ENCODE measurements at places on chromosomes 2 and 18.

- DNase-seq, result no peak
These were observed 85.6 kb downstream of the DOCK10 start for GRCh38 chr2:224956706-224957105.

DNA sequence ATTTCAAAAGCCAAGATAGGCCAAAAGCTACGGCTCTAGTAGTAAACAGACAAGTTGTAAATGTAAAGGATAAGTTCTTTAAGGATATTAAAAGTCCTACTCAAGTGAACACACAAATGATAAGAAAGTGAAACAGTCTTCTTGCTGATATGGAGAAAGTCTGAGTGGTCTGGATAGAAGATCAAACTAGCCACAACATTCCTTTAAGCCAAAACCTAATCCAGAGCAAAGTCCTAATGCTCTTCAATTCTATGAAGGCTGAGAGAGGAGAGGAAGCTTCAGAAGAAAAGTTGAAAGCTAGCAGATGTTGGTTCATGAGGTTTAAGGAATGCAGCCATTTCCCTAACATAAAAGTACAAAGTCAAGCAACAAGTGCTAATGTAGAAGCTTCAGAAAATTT lies 111.7 kb upstream of the ZEB2 start:
- no peak for DNase-seq

DNA sequence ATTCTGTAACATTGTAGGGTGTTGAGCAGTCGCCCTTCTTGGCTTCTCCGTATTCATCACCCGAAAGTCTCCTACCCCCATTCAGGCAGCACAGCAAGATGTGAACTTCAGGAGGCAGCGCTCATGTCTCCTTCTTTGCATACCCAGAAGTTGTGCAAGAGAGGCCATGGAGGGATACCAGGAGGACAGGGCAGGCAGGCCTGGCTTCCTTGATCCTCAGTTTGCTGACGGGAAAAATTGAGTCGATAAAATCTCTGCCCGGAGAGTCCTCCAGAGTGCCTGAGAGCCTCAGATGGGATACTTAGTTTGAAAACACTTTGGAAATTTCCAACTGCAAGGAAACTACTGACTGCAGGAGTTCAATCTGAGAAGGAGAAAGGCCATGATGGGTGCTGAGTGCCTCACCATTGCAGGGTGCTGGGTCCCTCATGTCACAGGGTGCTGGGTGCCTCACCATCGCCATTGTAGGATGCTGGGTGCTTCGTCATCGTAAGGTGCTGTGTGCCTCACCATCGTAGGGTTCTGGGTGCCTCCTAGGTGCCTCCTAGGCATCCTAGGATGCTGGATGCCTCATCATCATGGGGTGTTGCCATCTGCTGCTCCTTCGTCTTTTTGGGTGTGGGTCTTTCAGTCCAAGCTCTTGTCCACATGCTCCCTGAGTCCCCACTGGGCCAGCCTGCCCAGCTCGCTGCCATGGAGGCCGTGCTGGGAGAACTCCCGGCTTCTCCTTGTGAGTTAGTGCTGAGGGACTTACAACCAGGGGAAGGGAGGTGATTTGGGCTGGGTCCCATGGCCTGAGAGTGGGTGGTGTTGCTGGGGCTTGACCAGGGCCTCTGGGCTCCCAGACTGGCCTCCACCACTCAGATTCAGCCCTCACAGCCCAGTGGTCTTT lies 162.4 kb downstream of the DDX1 start:
- no peak for DNase-seq

- no peak for DNase-seq
These were observed 76.9 kb downstream of the TTC21B start for GRCh38 chr2:165876712-165877111.

- no peak for DNase-seq
These were observed 123.6 kb downstream of the LRATD1 start for GRCh38 chr2:14756122-14756541.

DNA sequence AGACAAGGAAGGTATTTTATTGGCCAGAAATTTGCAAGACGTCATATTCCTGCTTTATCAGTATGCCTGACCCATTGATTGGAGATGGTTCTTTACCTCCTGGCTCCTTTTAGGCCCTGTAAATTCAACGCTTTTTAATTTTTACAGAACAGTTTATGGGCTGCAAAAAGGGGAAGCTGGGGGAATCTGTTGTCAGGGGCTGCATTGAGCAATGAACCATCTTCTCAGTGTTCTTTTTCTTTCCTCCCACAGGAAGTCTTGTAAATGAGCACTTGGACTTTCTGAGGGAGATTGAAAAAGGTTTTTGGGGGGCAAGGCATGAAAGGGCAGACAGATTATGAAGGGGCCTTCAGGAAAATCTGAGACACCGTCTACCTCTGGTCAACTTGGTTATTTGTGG lies 503.6 kb upstream of the TNP1 start:
- DNase-seq, result peak; percentile 2

- DNase-seq, result peak; percentile 23
These were observed 132.1 kb upstream of the DNMT3A start for GRCh38 chr2:25473758-25474340.

DNA sequence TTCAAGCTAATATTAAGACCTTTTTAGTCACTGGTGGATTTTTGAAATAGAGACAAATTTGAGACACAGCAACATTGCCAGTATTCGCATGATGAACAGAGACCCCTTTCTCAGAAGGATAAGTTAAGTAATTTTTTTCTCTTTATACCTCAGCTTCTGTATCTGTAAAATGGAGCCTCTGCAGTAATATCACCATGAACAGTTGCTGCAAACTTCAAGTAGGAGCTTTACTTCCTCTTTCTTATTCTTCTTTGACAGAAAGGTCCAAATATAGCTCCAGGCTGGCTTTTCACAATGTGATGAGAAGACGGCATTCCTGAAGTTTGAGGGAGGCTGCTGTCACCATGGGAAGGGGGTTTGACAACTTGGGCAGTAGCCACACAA lies 158.7 kb downstream of the TDRD15 start:
- DNase-seq, result no peak

- DNase-seq, result no peak
These were observed 404.3 kb downstream of the BCL11A start for GRCh38 chr2:60149176-60149575.

- no peak for DNase-seq
These were observed 93.1 kb upstream of the NCKAP5 start for GRCh38 chr2:133661392-133661791.

DNA sequence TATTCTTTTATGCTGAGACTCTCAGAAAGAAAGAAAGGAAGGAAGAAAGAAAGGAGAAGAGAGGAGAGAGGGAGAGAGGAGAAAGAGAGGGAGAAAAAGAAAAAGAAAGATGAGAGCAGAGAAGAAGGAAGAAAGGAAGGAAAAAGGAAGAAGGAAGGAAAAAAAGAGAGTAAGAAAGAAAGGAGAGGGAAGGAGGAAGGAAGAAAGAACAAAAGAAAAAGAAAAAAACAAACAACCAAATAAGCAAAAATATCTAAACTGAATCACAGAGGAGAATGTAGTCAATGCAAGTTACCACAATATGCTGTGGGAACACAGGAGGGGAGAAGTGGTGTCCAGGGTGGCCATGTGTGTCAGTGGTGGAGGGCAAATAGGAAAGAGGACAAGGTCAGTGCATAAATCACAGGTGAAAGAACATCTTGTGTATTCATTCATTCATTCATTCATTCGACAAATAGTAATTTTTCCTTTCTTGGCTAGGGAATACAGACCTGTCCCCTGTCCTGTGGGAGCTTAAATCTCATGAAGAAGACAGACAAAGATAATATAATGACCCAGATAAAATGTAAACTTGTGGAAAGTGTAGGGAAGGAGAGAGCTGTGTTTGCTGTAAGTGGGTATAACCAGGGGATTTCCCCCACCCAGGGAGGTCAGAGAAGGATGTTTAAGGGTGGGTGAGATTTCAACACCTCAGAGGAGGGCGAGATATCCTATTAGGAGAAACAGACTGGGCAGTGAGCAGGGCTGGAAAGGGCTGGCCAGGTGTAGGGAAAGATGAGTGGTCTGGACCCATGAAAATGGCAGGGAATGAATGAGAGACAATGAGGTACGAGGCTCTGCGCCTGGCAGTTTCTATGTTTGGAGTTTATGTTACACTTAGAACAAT lies 50.7 kb downstream of the IL1R2 start:
- DNase-seq, result no peak

DNA sequence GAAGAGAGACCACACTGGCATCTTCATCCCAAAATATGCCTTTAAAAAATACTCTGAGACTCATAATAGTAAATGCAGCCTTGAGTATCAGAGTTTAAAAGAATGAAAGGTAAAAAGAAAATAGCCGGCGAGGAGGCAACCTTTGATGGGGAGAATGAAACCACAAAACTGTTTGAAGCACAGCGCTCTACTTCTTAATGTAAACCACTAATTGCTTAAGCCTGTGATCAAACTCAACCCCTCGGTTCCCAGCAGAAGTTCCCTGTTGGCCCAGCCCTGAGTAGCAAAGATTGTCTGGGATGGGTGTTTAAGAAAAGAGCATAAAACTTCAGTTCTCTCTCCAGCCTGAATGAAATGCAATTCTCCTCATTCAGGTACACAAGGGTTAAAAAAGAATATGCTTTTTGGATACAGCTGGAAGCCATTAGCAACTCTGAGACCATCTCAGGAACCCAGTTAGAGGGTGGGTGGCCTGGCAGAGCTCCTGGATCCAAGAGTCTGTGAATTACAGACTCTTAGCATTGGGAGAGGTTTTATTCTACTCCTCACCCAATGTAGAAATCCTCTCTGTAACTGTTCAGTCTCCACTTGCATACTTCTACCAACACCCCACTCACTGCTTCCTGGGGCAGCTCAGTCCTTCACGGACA lies 44.8 kb downstream of the VIT start:
- DNase-seq, result no peak

DNA sequence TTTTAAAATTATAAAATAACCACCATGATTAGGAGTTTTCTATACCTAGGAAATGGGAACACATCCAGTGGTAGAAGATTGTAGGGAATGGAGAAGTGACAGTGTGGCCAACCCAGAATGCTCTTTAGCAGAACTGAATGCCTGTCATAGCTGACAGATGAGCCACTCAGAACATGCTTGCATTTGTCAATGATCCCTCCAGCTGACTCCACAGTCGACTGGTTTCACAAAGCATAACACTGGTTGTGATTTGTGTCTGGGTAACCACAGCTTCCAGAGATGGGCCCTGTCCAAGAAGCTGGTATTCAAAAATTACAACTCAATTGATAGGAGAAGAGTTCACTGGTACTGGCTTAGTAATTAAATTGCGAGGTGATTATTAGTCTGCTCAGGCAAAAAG lies 9.0 kb upstream of the CTIF start:
- DNase-seq, result no peak

DNA sequence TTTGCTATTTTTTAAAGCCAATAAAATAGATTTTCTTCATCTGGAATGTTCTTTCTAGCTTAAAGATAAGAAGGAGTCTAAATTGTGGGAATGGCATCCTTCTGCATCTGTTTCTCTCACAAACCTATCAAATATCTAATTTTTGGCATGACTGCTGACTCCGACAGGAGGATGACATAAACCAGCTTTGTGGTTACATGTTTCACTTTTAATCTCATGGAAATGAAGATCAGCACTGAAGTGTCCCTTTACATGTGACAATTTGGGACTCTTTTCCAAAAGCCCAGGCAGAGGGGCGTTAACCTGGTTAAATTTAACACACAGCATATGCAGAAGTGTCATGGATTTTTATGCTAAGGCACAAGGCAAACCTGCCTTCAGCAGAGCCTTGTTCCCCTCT lies 694.7 kb downstream of the ARHGAP15 start:
- no peak for DNase-seq

DNA sequence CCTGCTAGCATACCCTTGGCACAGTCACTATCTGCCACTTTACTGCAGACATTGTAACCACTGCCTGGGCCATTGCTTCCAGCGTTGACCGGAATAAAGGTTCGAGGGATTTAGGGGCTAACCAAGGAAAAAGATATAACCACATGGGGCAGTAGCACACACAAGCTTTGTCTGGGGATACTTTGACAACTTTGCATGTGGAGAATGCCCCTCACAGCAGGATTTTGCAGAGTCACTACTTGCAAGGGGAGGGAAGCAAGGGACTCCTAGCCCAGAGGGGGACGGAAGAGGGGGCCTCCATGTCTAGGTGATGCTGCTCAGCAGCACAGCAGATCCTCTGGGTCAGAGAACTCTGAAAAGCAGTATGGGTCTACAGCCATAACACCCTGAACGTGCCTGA lies 138.7 kb downstream of the SPP2 start:
- no peak for DNase-seq

- no peak for DNase-seq
These were observed 16.8 kb upstream of the AGFG1 start for GRCh38 chr2:227455200-227455599.

DNA sequence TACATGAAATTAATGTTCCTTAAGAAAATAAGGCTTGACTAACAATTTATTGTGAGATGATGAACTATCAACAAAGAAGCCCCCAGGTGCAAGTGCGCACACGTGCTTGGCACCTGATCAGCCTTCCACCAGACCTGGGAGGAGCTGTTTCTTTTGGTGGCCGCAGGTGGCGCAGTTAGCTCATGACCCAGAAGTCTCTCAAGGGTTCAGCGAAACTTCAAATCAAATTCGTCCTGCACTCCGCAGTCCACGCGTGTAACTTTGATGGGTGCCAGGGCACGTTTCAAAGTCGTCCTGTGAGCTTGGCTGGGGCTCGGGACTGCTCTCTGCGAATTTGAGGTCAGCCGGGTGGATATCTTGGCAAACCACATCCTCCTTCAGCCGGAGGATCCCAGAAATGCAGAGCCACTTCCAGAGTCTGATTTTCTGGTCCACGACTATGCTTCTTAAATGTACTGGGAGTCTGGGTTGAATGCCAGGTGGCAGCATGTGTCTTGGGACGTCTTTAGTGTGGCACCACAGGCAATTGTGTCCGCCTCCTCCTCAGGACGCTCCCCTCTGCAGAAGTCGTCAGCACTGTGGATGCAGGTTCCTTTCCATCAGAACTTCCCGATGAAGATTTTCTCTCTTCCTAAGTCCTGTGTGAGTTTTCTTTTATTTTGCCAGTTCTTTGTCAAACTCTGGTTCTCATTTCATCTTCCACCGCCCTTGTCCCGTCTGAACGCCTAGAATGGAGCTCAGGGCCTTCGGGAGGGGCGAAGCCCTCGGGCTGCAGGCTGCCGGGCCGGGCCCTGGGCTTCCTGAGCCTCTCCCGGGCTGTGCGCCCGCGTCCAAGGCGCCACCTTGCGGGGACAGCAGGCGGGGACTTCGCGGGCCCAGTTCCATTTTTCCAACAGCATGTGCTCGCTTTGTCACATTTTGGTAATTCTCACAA lies 61.3 kb upstream of the RAPGEF4 start:
- DNase-seq, result no peak

- no peak for DNase-seq
These were observed 92.4 kb downstream of the GBX2 start for GRCh38 chr2:236075802-236076201.
